ENCODE measurements at places on chromosomes 13 and 19.

DNA sequence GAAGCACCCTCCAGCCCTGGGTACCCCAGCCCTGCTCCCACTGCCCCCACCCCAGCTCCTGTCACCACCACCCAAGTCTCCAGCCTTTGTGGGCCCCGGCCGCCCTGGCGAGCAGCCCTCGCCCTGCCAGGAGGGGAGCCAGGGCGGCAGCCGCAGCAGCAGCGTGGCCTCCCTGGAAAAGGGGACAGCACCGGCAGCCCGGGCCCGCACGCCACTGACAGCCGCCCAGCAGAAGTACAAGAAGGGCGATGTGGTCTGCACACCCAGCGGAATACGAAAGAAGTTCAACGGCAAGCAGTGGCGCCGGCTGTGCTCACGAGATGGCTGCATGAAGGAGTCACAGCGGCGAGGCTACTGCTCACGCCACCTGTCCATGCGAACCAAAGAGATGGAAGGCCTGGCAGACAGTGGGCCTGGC, 3.9 kb downstream of the CIC start:
- no peak for DNase-seq

DNA sequence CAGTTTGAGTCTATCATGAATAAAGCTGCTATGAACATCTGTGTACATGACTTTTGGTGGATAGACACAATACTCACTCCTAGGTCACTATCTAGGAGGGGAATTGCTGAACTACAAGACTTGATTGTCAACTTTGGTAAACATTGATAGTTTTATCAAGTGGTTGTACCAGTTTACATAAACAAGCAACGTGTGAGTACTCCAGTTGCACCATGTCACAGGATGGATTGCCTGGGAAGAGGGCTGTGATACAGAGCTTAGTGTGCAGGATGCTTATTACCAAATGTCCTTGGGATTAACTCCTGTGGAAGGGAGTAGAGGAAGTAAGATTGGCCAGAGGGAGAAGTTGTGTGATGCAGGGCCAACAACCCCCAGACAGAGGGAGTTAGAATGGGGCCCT, 37.7 kb downstream of the RAP2A start:
- DNase-seq: no peak

DNA sequence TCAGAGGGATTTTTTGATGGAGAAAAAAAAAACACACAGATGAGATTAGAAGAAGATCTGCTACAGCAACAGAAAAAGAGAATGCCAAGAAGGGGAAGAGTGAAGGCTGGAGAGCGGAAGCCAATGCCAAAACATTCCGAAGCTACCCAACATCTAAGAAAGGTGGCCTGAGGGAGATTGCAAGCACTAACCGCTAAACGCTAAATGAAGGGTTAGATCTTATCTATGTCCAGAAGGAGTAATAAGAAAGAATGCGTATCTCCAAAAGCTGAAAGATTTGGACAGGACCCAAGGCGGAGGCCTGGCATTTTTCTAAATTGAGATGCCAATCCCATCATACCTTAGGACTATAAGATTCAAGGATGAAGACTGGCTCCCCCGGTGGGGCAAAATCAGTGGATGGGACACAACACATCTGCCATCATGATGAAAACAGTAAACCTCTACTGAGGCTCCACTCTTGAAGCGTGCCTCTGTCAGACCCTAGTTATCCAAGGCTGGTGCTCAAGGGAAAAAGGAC, 15.6 kb upstream of the HMGB1 start:
- no peak for DNase-seq

- no peak for DNase-seq
These were observed 37.5 kb downstream of the PPP2R1A start for GRCh38 chr19:52227196-52227940.

- no peak for DNase-seq
These were observed 521.5 kb downstream of the SLITRK6 start for GRCh38 chr13:85277748-85278147.

DNA sequence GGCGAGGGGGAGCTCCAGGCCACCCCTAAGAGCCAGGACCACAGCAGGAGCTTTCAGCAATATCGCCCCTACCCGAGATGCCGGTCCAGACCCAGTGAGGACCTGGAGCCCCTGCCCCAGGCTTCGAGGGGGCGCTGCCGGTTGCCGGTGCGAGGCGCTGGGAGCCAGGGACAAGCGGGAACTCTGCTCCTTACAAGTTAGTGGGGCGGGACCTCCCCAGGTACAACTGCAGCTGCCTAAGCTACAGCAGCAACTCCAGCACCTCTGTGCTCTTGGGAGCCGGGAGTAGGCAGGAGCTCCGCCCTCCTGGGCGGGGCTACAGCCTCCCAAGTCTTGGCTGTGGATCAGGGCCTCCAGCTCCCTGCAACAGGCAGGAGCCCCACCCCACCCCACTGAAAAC, 15.2 kb upstream of the TSC22D1 start:
- no peak for DNase-seq

DNA sequence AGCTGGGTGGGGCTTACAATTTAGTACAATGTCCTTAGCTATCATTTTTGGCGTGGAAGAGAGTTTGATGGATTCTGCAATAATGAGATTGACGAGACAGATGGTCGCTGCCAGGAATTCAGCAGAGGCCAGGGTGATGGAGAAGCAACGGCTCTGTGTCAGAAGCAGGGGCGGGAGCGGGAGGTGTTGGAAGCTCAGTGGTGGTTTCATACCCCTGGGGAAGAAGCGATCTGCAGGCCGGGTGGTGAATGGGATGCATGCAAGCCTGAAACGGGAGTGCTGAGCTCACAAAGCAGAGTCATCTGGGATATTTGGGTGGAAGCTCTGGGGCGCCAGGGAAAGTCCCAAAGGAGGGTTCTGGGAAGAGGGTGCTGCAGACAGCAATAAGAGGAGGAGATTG, 370.8 kb downstream of the ZNF536 start:
- DNase-seq: no peak

All from CD4-positive, alpha-beta T cell treated with Interleukin-4 for 4 hours (primary cell).